GM23338 (cell line): ENCODE measurements at places on chromosomes 4 and X. TPM values are rescaled to one million over a fixed set of nuclear protein-coding genes. Genes with fewer than 3 reads are reported as not detected.
A peak's percentile ranks its signal among the peaks of the same experiment; 100 is the strongest.

GRCh38 chrX:54920610-54921426 lies at the start of gene TRO:
Gene TRO, plus strand, starts transcription at chrX:54920824. Its CDS starts 1,423 bp downstream, at chrX:54922247.
- H3K27me3 ChIP-seq = no peaks in the 10 kb centered on the region
- DNase-seq = peak; percentile 69
- peak within 1 kb of the TSS; percentile 50; the same call in 1 of the 2 replicates for H3K27ac ChIP-seq

GRCh38 chr4:114811564-114812301 lies 213.1 kb downstream of the UGT8 start:
- H3K27me3 ChIP-seq = no peaks in the 10 kb centered on the region
- no peak overlapping the region for H3K4me3 ChIP-seq
- DNase-seq = no peak
- H3K27ac ChIP-seq = no peak overlapping the region
- H3K4me1 ChIP-seq = no peaks in the 10 kb centered on the region

GRCh38 chr4:2060611-2061185 lies 1.6 kb downstream of the NAT8L start:
- H3K4me1 ChIP-seq = no peaks in the 10 kb centered on the region; the same call in 1 of the 2 replicates
- H3K4me3 ChIP-seq = peak overlapping the region; percentile 54
- H3K27me3 ChIP-seq = peaks cover 54% of the 10 kb centered on the region
- peak; percentile 84 for DNase-seq
- H3K27ac ChIP-seq = no peak overlapping the region

GRCh38 chrX:101220662-101221260 lies 1.2 kb downstream of the DRP2 start:
- no peak overlapping the region for H3K4me3 ChIP-seq
- H3K36me3 ChIP-seq = no peaks in the 10 kb centered on the region
- H3K27me3 ChIP-seq = no peaks in the 10 kb centered on the region
- no peak for DNase-seq
- no peaks in the 10 kb centered on the region for H3K4me1 ChIP-seq

DNA sequence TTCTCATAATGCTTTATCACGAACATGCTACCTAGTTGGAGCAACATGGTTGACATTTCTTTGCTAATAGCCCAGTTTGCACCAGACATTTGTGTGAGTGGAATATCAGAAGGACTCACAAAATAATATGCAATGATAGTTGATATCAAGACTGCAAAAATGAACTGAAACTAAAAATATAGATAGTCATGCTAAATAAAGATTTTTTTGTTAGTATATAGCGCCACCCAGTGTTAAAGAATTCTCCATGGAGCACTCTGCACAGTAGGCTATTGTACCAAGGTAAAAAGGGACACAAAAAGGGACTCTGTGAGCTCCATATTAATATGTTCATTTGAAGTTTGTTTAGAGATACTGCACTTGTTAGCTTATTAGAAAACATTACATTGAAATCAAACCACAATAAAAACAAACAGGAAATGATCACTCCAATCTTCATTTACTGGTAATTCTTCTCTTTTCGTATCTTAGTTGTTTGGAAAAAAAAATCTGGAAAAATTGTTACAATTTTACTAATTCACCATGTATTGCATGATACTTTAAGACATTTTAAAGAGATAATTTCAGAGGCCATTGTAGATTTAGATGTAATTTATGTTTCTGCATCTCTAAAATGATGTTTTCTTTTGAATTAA lies 1509.6 kb downstream of the ADGRL3 start:
- no peak overlapping the region for H3K4me3 ChIP-seq
- no peaks in the 10 kb centered on the region for H3K4me1 ChIP-seq
- H3K27me3 ChIP-seq = no peaks in the 10 kb centered on the region
- H3K36me3 ChIP-seq = no peaks in the 10 kb centered on the region

DNA sequence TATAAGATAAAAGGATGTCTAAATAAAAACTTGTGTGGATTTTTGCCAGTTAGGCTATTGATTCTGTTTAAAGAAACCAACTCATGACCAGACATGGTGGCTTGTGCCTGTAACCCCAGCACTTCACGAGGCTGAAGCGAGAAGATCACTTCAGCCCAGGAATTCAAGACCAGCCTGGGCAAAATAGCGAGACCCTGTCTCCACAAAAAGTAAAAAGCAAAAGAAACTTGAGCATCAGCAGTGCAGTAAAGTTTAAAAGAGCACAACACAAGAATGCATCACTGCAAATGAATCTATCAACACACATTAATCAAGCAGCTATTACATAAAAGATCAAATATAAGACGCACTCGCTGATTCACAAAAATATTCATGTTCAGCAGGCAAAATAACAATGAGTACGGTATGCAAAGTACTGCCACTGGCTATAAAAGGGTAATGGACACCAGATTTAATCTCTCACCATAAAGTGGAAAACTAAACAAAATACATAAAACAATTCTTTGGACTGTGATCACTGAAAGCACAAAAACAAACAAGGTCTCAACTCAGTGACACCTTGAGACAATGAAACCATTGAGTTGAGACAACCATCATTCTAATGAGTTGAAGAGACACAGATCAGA lies 41.3 kb downstream of the LRBA start:
- H3K27ac ChIP-seq = no peak overlapping the region
- no peaks in the 10 kb centered on the region for H3K36me3 ChIP-seq
- H3K27me3 ChIP-seq = no peaks in the 10 kb centered on the region
- no peak overlapping the region for H3K4me3 ChIP-seq
- H3K4me1 ChIP-seq = no peaks in the 10 kb centered on the region; the same call in 1 of the 2 replicates
- no peak for DNase-seq

- no peak overlapping the region for H3K27ac ChIP-seq
- H3K4me3 ChIP-seq = peak overlapping the region; percentile 53
- no peaks in the 10 kb centered on the region for H3K4me1 ChIP-seq
- no peaks in the 10 kb centered on the region for H3K36me3 ChIP-seq
Measured at GRCh38 chrX:46903458-46904242, 8.6 kb upstream of the JADE3 start.

GRCh38 chrX:132480581-132481203 lies 8.1 kb downstream of the MBNL3 start:
- DNase-seq = no peak
- H3K4me1 ChIP-seq = peaks cover 52% of the 10 kb centered on the region
- H3K36me3 ChIP-seq = no peaks in the 10 kb centered on the region
- no peak overlapping the region for H3K4me3 ChIP-seq

DNA sequence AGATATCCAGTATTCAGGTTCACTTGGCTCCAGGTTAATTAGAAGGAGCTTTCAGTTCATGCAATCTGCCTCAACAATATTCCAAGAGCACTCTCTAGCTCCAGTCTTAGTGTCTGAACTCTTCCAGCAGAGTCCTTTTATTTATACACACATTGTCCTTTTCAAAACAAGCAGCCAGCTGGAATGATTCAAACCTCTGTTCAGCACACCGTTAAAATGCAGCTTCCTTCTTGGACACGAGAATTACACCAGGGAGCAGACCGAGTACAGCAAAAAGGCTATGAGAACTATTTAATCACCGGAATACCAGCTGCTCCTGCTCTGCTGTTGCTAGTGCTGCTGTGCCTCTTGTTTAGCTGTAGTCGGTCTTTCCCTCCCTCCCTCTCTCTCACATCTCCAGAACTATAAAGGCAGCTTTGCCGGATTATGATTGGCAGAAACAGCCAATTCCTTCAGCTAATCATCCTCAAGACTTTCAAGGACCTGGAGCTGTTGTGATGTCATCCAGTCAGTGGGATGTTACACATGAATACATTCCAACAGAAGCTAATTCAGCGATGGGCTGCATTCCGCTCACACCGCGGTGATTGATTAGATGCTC lies at the start of gene NDST4:
NDST4 (minus strand) TSS at position 115 of the 601 bp plus-strand sequence. CDS start 36,584 bp downstream, outside the sequence.
- H3K27me3 ChIP-seq = no peaks in the 10 kb centered on the region
- peaks cover 18% of the 10 kb centered on the region; the same call in 1 of the 2 replicates for H3K4me1 ChIP-seq
- DNase-seq = no peak
- no peak within 1 kb of the TSS for H3K27ac ChIP-seq
- no peaks in the 10 kb centered on the region for H3K36me3 ChIP-seq
- no peak within 1 kb of the TSS for H3K4me3 ChIP-seq

- no peak overlapping the region for H3K27ac ChIP-seq
- H3K4me1 ChIP-seq = peaks cover 9% of the 10 kb centered on the region; the same call in 1 of the 2 replicates
- H3K4me3 ChIP-seq = no peak overlapping the region
Measured at GRCh38 chrX:46628460-46629371, 55.2 kb downstream of the CHST7 start.

The ABCG2 gene
- polyA plus RNA-seq = 1.5 and 2.2 TPM in 2 replicates

The MAOA gene
- 1.7 and 3.2 TPM in 2 replicates for polyA plus RNA-seq

The ASIC5 gene
- not detected in 2 replicates for polyA plus RNA-seq

The RRAGB gene
- polyA plus RNA-seq = 5.0 and 7.9 TPM in 2 replicates
